ENCODE measurements at places on chromosomes 12 and 14.

DNA sequence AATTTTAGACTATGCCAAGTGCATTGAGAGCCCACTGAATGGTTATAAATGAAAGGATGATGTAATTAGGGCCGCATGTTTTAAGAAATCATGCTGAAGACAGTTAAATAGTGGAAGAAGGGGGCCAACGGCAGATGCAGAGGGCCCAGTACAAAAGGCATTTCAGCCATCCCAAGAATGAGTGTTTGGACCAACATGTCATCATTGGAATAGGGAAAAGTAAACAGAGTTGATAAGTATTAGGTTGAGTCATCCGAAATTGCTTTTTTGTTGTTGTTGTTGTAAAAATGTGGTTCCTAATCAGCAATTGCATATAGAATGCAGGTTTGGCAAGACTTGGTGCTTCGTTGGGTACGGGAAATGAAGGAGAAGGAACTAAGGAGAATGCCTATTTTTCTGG is 29.5 kb downstream of the BMP4 start:
- no peak for DNase-seq

DNA sequence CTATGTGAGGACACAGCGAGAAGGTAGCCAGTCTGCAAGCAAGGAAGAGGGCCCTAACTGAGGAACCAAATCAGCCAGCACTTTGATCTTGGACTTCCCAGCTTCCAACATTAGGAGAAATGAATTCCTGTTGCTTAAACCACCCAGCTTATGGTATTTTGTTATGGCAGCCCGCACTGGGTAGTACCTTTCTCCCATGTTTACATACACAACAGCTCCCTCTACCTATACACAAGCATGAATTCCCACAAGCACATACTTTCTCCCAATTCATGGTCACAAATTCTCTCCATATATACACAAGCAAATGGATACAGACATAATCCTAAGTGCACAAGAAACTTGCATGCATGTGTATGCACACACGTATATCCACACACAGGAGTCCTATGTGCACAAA is 7.4 kb downstream of the ITGB7 start:
- no peak for DNase-seq

DNA sequence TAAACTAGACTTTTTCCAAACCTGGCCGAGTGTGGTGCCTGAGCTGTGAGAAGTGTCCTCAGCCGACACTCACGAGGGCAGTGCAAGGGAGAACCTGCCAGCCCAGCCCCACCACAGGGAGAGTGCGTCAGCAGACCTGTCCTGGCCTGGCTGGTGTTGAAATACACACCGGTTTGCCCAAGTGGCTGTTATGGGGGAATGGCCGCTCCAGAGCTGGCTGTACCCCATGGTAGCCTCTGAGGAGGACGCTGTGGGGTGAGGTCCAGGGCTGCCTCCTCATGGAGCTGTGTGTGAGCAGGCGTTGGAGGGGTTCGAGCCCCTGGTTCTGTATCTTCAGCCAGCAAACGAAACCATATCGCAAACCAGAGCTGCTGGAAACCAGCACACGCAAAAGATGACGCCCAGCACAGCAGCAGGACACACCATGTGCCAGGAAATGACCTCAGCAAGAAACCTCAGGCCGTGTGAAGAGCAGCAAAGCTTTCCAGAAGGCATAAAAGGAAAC is 9.4 kb downstream of the ANKRD9 start:
- DNase-seq, result peak; percentile 63

DNA sequence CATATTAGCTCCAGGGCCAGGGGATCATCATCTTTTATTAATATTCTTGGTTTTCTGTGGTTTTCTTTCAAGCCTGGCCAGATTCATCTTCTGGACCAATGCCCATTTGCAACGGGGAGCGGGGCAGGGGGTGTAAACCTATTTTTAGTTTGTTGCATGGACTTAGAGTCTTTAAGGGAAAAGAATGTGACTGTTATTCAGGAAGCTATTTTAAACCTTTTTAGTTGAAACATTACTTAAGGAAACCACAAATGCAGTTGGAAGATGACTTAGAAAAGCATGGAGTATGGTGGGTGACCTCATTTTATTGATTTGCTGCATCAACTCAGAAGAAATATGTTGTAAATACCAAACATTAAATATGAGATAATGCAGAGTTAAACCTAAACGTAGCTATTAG is 368.4 kb upstream of the E2F7 start:
- no peak for DNase-seq

DNA sequence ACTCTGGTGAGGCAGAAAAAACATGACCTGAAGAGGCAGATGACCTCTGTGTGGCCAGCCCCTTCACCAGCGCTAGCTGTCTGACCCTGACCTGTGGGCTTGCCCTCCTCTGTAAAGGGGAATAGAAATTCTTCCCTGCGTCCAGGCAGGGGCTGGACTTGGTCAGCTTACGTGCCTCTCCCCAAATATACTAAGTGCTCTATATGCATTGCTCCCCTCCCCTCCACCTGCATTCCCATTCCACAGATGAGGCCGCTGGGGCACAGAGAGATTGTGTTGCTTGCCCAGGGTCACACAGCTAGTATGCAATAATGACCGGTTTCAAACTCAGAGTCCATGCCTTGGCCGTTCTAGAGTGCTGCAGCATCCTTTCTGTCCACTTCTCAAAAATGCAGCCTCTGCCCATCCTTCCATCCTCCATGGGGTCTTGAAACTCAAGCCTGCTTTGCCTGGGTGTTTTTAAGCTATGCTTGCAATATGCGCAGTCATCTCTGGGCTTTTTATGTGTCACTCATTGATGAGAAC is 303.9 kb downstream of the CACNA1C start:
- no peak for DNase-seq

- DNase-seq, result no peak
Measured at GRCh38 chr12:109266106-109266879, 42.8 kb downstream of the FOXN4 start.

GRCh38 chr14:43898687-43899086 is 608.4 kb downstream of the FSCB start:
- no peak for DNase-seq

- no peak for DNase-seq
Measured at GRCh38 chr14:32786886-32787285, 151.8 kb upstream of the NPAS3 start.

GRCh38 chr12:6855322-6855721 is 3.4 kb downstream of the USP5 start:
- DNase-seq, result no peak

- DNase-seq, result peak; percentile 32
Measured at GRCh38 chr12:43882578-43883178, 46.8 kb downstream of the TMEM117 start.

DNA sequence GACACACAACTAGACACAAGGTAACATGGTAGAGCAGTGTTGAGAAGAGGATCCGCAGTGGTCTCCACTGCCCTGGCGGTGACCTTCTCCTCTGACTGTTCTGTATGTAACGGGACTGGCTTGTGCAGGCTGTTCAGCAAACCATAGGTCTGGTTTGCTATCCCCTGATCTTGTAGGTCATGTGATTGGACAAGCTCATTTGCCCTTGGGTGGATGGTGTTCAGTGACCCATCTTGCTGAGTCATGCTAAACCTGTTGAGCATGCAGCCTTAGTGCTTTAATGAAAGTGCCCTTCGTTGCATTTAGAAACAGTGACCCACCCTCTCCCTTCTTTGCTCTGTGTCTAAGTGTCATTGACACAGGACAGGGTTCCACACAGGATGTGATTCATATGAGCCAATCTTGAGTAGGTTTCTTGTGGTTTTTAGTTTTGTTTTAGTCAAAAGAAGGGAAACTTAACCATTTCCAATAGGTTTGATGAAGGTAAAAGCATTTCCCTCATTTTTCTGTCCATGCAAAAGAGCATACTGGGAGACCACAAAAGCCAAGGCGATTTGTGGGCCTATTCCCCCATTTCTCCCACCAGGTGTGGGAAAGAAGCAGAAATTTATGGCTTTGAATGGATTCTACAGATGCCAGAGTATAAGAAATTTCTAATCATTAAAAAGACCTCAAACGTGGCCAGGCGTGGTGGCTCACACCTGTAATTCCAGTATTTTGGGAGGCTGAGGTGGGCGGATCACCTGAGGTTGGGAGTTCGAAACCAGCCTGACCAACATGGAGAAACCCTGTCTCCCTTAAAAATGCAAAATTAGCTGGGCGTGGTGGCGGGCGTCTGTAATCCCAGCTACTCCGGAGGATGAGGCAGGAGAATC is 32.6 kb upstream of the HIF1A start:
- DNase-seq, result no peak

DNA sequence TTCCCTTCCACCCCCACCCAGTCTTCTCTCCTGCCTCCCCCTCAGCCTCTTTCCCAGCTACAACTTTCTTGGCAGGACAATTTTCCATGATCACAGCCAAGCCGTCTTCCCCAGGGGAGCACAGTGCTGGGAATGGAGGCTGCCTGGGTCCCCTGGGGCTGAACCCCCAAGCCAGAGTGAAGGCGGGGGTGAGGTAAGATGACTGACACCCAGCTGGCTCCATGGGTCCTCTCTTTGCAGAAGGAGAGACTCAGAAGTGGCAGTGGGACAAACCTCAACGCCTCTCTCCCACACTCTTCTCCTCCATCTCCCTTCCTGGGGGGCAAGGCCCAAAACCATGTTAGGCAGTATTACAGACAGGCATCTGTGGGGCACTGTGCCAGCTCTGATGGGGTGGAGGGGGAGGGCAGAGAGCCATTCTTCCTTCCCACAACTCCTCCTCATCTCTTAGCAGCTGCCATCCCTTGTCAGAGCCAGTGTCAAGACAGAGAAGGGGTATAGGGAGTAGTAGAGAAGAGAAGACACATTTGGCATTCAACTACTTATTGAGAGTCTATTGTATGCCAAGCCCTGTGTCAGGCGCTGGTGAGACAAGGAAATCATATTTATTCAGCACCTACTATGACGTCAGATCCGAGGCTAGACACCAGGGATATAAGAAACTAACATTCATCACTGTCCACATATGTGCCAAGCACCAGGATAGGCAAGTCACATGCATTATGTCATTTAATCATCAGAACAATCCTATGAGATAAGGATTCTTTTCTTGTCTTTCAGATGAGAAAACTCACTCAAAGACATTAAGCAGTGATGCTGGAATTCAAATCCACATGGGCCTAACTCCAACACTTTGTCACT is 3.6 kb downstream of the ITGA7 start:
- no peak for DNase-seq

DNA sequence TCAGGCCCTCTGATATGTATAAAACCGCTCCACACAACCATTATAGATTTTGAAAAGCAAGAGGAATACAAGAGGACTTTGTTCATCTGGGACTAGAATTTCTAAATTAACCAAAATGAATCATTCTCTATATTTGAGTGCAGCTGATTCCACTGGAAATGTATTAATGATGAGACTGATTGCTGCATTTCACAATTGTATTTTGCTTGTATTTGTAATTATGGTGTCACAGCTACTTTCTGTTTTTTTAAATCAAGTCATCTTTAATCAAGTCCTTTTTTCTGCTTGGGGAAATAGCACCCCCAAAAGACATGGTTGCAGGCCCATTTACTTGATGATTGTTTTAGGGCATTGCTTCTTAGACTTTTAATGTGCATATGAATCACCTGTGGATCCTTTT is 162.4 kb downstream of the KICS2 start:
- no peak for DNase-seq

DNA sequence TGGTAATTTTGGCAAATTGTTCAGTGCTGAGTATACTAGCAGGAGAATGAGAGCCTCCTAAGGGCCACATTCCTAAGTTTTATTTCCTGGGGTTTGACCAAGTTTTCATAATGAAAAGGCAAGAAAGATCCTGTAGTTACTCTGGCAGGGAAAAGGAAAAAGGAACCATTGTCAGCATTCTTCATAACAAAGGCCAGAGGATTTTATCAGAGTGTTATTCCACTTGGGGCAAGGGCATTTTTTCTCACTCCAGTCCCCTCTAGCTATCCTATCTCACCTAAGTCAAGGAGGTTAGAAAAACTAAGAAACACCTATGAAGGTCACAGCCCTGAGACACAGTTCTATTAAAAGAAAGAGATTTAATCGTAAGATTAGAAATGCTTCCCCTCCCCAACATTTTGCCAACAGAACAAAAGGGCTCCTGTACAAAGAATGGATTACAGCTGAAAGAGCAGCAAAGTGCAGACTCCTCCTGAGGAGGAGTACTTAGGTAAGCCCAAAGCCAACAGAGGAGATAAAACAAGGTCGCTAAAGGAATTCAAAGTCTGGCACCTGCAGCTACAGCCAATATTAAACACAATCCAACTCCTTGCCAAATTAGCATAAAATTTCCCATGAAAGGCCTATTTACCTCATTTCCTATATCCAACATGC is 162.4 kb downstream of the GALC start:
- DNase-seq, result no peak

DNA sequence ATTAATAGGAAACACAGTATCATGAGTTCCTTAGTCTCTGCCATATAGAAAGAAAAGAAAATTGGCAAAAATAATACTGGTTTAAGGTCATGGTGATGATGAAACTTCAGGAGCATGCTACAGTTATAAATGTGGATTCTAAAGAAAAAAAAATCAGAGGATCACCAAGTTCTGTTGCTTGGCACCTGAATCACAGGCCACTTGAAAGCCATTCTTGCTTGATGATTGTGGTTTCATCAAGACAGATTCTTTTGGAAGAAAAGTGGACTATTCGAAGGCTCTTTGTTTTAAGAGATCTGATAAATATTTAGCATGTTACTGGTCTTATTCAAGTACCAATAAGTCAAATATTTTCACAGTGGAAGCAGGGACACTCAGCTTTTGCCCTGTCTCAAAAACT is 148.9 kb downstream of the SAMD4A start:
- no peak for DNase-seq

GRCh38 chr14:104800771-104801519 is at the start of gene ZBTB42:
ZBTB42 (plus strand) TSS chr14:104801101; CDS start chr14:104801198, 97 bp downstream.
- DNase-seq, result no peak

DNA sequence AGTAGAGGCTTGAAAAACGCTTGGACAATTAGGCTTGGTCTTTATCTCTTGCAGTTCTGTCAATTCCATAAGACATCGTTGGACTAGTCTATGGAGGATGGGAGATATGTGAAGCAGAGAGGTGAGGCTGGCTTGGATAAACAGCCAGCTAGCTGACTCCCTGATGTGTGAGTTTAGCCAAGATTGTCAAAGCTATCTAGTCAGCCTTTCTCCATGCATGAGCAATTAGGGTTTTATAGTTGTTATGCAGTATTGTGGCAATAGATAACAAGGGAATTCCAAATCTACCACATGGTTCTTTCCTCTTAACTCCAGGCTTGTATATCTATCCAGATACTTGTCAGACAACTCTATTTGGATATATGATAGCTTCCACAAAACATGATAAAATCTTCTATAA is 153.6 kb upstream of the NRXN3 start:
- DNase-seq, result no peak

- no peak for DNase-seq
Measured at GRCh38 chr12:121806009-121806545, 2.3 kb downstream of the SETD1B start.

- no peak for DNase-seq
Measured at GRCh38 chr14:104171029-104171697, 32.8 kb downstream of the KIF26A start.

Measured in smooth muscle cell of the brain vasculature (primary cell).